Prostate gland (tissue), 2 donors: ENCODE measurements at places on chromosomes 5 and 9.

GRCh38 chr5:164352695-164353094, 847.3 kb downstream of the MAT2B start:
- no peak for DNase-seq

DNA sequence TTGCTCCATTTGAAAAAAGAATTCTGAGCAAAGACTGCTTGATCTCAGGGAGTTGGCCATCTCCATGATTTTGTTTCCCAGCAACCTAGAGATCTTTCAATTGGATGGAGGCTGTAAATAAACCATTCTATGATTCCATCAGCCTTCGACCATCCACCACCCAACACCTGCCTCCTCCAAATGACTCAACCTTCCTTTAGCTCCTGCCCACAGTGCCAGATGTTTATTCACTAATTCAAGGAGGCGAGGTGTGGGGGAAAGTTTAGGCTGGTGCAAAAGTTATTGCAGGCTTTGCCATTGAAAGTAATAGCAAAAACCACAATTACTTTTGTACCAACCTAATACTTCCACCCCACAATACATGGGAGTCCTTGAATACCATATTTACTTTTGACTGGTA, 327.5 kb downstream of the CAAP1 start:
- no peak for DNase-seq

GRCh38 chr5:152676196-152676595, 271.1 kb upstream of the NMUR2 start:
- no peak for DNase-seq

DNA sequence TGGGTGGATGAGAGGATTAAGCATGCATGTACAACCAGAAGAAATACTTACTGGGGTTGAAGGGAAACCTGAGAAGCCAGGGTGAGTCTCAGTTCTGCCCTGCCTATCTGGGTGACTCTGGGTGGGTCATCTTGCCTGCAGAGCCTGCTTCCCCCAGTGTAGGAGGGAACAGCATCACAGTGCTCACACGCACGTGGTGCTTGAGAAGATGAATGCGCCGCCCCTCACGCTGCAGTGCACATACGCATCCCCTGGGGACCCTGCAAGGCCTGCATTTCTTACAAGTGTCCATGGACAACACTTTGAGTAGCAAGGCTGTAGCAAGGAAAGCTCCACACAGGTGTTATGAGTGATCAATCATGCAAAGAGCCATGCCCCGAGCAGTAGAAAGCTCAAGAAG, 18.7 kb upstream of the GABBR2 start:
- DNase-seq, result no peak

DNA sequence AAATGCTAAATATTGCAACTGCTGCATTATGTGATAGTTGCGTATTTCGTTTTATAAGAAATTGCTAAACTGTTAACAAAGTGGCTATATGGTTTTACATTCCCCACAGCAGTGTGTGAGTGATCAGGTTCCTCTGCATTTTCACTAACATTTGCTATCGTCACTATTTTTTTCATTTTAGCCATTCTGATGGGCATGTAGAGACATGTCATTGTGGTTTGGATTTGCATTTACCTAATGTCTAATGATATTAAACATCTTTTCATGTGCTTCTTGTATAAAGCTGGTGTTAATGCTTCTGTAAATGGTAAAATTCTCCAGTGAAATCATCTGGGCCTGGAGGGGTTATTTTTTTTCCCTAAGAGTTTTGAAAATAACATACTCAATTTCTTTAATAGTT, 61.6 kb downstream of the ERCC6L2 start:
- DNase-seq, result no peak

- DNase-seq, result no peak
These were observed 27.0 kb downstream of the HSD17B3 start for GRCh38 chr9:96274939-96275338.

DNA sequence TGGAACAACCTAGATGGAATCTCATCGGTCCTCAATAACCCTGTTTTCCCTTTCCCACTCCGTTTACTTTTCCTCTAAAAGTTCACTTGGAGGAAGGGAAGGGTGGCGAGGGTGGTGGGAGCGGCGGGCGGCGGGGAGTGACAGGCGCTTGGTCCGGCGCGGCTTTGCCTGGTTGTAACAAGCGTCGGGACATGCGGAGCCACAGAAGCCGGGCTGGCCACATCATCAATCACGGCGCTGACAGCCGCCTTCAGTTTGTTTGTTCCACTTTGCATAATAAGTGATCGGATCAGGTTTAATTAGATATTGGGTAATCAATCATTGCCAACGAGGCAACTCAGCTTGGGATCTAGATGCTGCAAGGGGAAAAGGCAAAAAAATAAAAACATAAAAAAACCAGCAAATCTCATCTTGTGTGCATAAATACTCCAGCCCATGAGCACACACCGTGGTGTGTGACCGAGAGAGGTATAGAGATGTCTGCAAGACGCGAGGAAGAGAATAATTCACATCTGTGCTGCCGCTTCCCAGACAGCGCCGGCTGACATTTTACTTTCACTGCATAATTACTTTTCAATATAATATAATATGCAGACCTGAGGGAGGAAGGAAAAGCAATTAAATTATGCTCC, 396.2 kb upstream of the IRX4 start:
- DNase-seq, result no peak

- DNase-seq, result no peak
These were observed 52.4 kb downstream of the SLC44A1 start for GRCh38 chr9:105296877-105297287.

DNA sequence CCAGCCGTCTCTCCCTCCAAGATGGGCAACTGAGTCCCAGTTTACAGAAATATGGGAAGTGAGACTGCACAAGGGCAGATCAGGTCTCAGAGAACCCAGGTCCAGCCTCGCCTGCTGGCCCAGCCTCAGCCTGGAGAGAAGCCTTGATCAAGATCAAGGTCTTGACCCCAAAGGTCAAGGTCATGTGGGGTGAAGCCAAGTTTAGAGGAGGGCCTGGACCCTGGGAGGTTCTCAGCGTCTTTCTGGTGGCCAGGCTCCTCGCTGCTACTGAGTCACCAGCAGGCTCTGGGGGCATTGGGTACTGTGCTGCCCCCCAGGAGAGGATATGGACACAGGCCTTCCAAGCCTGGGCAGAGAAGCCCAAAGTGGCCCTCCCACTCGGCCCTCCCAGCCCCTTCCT, 8.8 kb downstream of the IPPK start:
- no peak for DNase-seq

GRCh38 chr5:1178529-1179382, 22.6 kb upstream of the SLC6A19 start:
- DNase-seq, result no peak

DNA sequence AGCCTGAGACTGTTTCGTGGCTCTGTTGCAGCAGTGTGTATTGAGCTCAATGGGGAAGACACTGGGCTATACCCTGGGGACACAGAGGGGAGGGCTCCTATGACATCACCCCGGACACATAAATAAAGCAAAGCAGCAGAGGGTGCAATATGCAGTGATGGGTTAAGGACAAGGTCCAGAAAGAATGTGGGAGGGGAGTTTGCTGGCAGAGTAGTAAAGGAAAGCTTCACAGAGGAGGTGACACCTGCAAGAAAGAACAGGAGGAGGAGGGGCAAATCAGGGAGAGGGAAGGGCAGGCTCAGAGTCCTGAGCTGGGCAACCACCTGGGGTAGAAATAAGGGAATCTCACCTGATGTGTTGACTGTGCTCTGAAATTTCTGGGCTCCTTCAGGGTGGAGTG, 35.3 kb upstream of the CDKN2AIPNL start:
- no peak for DNase-seq

- no peak for DNase-seq
These were observed 63.7 kb downstream of the PRKACG start for GRCh38 chr9:68950188-68950587.

GRCh38 chr5:14168144-14168792, 25.1 kb downstream of the TRIO start:
- no peak for DNase-seq

GRCh38 chr5:14247054-14247386, 103.9 kb downstream of the TRIO start:
- DNase-seq, result no peak

GRCh38 chr9:107102011-107102410, 181.1 kb upstream of the RAD23B start:
- DNase-seq, result no peak

GRCh38 chr9:70998962-70999361, 122.5 kb downstream of the TRPM3 start:
- no peak for DNase-seq

GRCh38 chr5:161946911-161947310, 99.0 kb downstream of the GABRA1 start:
- DNase-seq, result no peak

DNA sequence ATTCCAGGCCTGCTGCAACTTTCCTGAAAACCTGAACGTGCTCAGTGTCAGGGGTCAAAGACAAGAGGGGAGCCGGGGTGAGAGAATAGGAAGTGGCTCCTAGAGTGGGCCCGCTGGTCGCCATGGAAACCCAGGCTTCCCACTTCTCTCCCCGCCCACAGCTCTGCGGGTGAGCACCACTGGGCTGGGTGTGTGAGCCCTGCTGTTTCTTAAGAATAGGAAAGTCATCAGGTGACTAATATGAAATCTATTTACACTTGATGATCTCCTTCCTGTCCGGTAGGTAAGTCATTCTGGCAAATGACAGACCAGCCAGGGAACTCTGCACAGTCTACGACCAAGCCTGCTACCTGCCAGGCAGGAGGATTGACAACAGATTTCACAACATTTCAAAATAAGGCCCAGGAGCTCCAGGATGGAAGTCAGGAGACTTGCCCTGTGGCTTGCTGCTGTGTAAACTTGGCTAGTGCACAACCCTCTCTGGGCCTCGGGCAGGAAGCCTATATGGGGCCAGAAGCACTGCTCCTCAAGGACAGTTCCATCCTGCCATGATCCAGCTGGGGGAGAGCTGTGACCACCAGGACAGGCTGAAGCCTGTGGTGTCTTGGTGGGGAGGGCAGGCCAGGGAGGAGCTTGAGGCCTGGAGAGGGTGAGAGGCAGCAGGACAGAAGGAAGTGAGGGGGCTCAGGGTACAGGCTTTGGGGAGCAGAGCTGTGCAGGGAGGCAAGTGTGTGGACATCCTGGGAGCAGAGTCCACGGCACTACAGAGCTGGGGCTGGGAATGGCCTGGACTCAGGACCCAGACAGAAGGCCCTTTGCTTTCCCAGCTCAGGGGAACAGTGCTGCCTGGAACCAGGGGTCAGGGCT, 60.6 kb downstream of the SHB start:
- DNase-seq, result peak; percentile 64
